ENCODE measurements at places on chromosomes 1 and 21. TPM values are rescaled to one million over a fixed set of nuclear protein-coding genes. Genes with fewer than 3 reads are reported as not detected.

The XKR8 gene
- total RNA-seq: 4.4 TPM

The NBPF6 gene
- total RNA-seq: not detected

The NBL1 gene
- total RNA-seq: 105 TPM

DNA sequence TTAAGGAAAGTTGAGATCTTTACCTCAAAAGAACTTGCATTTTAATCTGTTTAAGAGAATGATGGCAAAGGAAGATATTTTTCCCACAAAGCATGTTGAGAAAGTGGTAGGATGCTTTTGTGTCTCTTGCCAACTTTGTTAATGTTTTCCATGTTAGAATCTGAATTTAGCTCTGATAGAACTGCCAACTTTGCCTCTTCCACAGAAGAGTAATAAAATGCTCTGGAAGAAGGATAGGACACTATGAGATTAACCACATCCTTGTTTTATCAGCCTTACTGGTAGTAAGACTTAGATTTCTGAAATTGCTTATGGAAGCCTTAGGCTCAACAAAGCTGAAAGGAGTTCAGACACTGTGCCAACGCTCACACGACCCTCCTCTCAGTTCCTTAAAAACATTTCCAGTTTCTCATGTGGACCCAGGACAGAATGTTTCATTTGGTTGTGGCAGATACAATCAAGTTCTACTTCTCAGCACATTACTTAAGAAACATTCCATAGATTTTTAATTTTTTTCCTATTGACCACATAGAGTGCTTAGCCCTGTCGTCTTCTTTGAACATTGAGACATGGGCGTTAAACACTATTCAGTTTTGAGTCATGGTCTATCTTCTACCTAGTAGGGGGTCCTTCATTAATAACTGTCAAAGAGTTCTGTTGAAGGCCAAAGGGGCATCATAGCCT, 59.0 kb downstream of the MTR start:
- no peak for DNase-seq

DNA sequence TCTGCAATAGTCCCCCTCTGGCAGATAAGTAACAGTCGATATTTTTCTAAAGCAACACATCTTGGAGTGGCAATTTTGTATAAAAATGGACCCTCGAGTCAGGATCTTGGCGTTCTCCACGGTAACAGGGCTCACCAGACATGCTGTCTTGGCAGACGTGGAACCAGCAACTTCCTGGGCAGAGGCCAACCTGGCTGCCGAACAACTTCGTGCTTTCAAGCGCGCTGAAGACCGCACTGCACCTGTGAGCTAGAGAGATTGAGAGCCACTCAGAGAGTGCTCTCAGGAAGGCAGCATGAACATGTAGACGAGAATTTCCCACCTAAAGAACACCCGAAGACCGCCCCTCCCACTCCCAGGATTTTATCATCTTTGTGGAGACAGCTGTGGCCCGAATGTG, 7.3 kb downstream of the C1orf174 start:
- DNase-seq: no peak
